PC-9 (cell line): ENCODE measurements at places on chromosomes 3 and 15. TPM values are rescaled to one million over a fixed set of nuclear protein-coding genes. Genes with fewer than 3 reads are reported as not detected.

GPR160 gene
- 11.1 and 12.6 TPM in 2 replicates for total RNA-seq

PLIN1 gene
- total RNA-seq = 1.0 and 1.3 TPM in 2 replicates

MESP1 gene
- total RNA-seq = 8.5 and 17.8 TPM in 2 replicates

THAP10 gene
- 4.2 and 5.5 TPM in 2 replicates for total RNA-seq

ARL6 gene
- total RNA-seq = 10.6 and 14.6 TPM in 2 replicates

MYO5C gene
- total RNA-seq = 35.6 and 41.1 TPM in 2 replicates

VEPH1 gene
- 4.0 and 5.1 TPM in 2 replicates for total RNA-seq

DNA sequence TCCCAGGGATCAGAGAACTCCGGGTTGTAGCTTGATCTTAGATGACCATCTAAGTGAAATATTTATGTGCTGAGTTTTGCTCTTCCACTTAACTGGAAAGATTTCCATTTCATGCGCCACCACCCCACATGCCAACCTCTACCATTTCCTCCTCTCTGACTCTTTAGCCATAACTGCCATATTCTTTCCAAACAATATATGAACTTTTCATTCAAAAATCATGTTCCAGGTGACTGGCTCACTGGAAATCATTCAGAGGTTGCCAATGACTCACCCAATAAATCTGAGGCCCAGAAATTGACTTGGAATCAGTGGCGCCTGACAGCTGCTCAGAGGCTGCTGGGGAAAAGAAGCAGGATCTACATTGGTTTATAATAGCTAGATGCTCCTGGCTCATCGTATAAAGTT, 31.6 kb upstream of the FAM174B start:
- DNase-seq = peak; percentile 28

DNA sequence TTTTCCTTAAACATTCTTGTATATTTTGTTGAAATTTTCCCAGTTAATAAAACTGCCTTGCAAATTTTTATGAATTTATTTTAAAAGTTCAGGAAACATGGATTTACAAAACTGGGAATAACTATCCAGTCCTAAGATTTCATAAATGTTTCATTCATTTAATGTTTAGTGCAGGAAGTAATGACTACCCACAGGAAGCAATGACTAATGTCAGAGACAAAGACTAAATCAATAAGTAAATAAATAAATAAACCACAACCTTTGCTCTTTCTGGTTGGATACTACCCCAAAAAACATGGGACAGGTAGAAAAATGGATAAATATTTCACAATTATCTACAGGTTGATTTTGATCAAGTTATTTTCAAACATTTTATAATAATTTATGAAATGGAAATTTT, 48.8 kb upstream of the TMCO5A start:
- no peak for DNase-seq

GRCh38 chr3:184259878-184260723, 1.3 kb downstream of the CAMK2N2 start:
- DNase-seq = peak; percentile 50

DNA sequence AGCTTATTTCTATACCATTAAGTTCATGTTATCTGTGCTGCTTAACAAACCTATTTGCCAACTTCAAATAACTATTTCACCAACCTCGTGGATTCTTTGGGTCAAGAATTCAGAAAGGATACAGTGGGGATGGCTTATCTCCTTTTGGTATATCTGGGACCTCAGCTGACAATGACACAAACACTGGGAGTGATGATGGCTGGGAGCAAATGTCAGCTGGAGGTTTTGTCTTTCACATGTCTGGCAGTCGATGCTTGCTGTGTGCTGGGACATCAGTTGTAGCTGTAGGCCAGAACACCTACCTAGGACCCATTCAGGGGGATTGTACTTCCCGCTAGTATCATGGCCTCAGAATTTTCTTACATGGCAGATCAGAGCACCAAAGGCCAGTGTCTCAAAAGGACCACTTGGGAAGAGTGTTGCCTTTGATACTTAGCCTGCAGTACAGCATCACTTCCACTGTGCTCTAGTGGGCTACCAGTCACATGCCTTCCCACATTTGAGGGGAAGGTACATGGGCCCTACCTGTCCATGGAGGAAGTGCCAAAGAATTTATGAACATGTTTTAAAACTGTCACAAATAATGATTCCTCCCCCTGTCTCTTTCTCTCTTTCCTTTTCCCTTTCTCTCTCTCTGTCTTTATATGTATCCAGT, 23.7 kb upstream of the FAM98B start:
- DNase-seq = no peak

- DNase-seq = no peak
Observed at GRCh38 chr15:74955017-74955416, 1.6 kb downstream of the RPP25 start.

- no peak for DNase-seq
Observed at GRCh38 chr15:89221543-89221942, at the start of gene RLBP1. RLBP1 (minus strand) TSS chr15:89221579; CDS start chr15:89218975, 2,604 bp downstream.

DNA sequence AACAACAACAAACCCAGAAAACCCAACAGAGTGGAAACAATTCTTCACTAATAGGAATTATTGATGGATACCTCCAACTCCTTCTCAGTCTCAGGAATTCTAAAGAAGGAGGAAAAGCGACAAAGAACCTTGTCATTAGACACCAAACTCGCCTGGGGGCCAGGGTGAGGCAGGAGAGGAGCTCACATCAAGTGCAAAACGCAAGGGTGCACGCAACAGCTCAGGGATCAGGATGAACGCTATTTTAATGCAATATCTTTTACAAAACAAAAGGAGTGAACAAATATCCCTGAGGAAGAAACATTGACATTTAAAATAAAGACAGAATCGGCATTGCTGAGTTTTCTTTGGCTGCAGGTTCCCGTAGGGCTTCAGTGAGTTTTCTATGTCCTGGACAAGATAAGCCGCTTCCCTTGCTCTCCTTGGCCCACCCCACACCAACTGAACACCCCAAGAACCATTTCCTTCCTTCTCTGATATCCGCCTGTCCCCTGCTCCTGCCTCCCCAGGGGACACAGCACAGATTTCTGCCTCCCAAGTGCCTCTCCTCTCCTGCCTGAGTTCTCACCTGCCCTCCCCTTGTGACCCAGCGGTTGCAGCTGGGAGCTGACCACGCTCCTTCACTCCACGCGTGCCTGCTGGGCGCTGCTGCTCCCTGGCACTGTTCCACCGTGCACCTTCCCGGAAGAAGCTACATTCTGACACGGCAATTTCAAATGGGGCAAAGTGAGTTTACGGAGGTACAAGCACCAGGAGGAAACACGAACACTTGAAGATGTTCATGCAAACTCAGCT, 63.0 kb downstream of the ATP10A start:
- DNase-seq = no peak

DNA sequence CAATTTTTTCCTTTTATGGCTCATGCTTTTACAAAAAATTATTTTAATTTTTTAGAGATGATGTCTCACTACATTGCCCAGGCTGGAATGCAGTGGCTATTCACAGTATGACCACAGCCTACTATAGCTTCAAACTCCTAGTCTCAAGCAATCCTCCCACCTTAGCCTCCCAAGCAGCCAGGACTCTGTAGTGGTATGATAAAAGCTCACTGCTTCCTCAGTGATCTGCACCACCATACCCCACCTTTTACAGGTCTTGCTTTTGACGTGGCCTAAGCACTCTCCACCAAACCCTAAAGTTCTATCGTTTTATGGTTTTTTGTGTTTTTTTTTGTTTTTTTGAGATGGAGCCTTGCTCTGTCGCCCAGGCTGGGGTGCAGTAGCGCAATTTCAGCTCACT, 14.0 kb upstream of the TMF1 start:
- no peak for DNase-seq

- peak; percentile 61 for DNase-seq
Observed at GRCh38 chr15:52284164-52284563, 11.4 kb downstream of the MYO5C start.

- DNase-seq = peak; percentile 24
Observed at GRCh38 chr3:23004971-23005370, 198.2 kb upstream of the UBE2E2 start.

DNA sequence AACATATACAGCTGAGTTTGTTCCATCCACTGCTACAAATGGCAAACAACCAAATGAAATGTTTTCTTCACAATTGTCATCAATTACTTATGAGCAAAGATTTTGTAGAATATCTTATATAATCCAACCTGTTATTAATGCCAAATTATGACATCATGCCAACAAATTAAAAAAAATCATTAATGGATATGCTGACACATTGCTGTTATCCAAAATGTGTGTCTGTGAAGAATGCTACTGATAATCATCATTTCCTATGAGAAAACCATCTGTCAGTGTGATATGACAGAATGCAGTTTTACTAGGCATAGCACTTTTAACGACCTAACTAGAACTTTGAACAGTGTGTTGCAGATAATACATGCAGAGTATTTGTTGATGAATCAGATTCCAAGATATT, 556.5 kb upstream of the KCNMB2 start:
- DNase-seq = no peak

GRCh38 chr3:75115695-75116094, 501.2 kb upstream of the CNTN3 start:
- no peak for DNase-seq
